ENCODE measurements at places on chromosomes 6 and 20.
A peak's percentile ranks its signal among the peaks of the same experiment; 100 is the strongest.

DNA sequence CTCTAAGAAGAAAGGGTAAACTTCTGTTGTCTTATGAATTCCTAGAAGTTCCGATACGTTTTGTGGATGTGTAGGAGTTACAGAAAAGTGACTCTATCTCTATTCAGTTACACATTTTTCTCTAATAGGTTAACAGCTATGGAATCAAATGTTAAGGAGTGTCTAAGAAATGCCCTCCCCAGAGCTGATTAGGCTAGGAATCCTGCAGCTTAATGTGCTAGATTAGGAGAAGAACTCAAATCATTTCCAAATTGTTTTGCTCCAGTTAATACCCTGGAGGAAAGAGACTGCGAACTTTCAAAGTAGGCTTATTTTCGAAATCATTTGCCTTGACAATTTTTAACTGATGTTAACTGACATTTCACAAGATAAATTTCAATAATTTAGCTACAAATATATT, 51.9 kb downstream of the IBTK start:
- no peak for DNase-seq

DNA sequence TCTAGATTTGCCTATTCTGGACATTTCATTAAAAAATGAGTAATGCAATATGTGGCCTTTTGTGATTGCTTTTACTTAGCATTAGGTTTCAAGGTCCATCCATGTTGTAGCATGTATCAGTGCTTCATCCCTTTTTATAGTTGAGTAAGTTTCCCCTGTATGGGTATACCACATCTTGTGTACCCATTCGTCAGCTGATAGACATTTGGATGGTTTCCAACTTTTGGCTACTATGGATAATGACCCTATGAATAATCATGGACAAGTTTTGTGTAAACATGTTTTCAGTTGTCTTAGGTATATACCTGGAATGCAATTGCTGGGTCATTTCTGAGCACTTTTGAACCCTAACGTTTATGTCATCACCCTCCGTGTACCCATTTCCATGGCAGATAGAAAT, 15.4 kb downstream of the METTL24 start:
- no peak for DNase-seq

- no peak for DNase-seq
These were observed 19.1 kb upstream of the FBXO9 start for GRCh38 chr6:53045891-53046673.

- no peak for DNase-seq
These were observed 19.9 kb upstream of the SASH1 start for GRCh38 chr6:148322704-148323103.

- no peak for DNase-seq
These were observed 12.4 kb downstream of the FRS3 start for GRCh38 chr6:41767112-41767833.

- DNase-seq, result no peak
These were observed 45.3 kb upstream of the SMIM8 start for GRCh38 chr6:87277123-87277522.

DNA sequence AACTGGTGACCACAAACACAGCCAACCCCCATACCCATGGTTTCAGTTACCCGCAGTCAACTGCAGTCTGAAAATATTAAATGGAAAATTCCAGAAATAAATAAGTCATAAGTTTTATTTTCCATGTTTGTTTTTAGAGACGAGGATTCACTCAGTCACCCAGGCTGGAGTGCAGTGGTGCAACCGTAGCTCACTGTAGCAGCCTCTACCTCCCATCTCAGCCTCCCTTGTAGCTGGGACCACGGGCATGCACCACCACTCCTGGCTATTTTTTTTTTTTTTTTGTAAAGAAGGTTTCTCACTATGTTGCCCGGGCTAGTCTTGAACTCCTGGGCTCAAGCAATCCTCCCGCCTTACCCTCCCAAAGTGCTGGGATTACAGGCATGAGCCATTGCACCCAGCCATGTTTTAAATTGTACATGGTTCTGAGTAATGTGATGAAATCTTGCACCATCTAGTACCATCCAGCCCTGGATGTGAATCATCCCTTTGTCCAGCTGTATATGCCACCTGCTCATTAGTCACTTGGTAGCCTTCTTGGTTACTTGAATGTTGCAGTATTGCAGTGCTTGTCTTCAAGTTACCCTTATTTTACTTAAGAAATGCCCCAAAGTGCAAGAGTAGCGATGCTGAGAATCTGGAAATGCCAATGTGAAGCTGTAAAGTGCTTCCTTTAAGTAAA, 14.5 kb downstream of the CSNK2A1 start:
- DNase-seq, result no peak

DNA sequence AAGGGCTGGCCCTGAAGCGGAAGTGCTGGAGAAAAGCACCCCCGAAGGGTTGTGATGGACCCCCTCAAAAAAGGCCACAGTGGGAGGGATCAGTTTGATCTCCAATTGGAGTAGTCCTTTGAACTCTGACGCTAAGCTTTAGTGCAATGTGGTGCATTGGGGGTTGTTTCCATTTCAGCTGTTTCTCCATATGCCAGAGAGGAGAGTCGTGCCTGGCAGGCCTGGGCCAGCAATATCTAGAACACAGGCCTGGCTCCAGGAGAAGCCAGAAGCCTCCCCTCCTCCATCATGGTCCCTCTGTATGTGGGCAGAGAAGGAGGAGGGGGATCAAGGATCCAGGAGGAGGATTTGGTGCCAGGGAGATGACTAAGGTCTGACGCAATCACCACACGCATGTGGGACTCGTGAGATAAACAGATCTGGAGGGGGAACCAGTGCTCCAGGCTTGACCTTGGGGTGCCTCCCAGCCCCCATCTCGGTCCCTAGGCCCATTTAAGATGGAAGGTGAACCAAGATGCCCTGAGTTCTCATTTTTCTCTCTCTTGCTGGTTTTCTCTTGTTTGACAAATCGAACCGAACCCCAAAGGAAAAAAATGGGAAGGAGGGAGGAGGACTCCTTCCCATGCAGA, 517.4 kb upstream of the JARID2 start:
- no peak for DNase-seq

- peak; percentile 59 for DNase-seq
These were observed 31.4 kb downstream of the HIVEP2 start for GRCh38 chr6:142913511-142914047.

GRCh38 chr20:32125506-32125905, 16.0 kb downstream of the TM9SF4 start:
- DNase-seq, result no peak

- no peak for DNase-seq
These were observed 30.0 kb downstream of the KCNG1 start for GRCh38 chr20:50992733-50993457.

- peak; percentile 63 for DNase-seq
These were observed 1.3 kb downstream of the KPNA5 start for GRCh38 chr6:116682334-116682712.

DNA sequence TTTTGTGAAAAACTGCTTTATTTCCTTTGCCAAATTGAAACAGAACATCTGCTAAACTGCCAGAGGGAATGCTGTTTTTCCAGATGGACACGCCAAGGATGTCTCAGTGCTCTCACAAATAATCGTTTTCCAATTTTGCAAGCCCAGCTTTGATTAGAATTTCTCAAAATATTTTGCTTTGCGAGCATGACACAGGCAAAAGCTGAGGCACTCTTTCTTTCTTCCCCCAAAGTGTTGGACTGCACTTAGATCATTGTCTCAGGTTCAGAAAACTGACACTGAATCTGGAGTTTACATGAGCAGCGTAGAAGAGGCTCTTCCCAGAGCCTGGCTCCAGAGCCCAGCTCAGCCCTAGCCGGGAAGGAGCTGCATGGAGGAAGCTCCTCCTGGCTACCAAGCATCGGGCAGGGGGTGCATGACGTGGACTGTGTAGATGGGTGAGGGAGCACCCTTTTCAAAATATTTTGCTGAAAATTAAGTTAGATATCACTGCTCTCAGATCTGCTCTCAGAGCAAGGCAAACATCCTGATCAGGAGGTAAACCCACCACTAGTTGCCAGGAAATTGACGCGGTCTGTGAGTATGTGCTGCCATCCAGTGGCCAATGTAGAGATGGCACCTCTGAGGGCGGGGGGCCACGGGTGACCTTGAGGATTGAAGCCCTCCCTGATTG, 107.5 kb downstream of the SLC22A3 start:
- DNase-seq, result peak; percentile 71

GRCh38 chr20:34703061-34703423, 1.1 kb upstream of the TP53INP2 start:
- DNase-seq, result no peak

GRCh38 chr20:37914672-37915433, 11.9 kb downstream of the VSTM2L start:
- no peak for DNase-seq

GRCh38 chr6:152341596-152341995, 295.6 kb downstream of the SYNE1 start:
- no peak for DNase-seq

DNA sequence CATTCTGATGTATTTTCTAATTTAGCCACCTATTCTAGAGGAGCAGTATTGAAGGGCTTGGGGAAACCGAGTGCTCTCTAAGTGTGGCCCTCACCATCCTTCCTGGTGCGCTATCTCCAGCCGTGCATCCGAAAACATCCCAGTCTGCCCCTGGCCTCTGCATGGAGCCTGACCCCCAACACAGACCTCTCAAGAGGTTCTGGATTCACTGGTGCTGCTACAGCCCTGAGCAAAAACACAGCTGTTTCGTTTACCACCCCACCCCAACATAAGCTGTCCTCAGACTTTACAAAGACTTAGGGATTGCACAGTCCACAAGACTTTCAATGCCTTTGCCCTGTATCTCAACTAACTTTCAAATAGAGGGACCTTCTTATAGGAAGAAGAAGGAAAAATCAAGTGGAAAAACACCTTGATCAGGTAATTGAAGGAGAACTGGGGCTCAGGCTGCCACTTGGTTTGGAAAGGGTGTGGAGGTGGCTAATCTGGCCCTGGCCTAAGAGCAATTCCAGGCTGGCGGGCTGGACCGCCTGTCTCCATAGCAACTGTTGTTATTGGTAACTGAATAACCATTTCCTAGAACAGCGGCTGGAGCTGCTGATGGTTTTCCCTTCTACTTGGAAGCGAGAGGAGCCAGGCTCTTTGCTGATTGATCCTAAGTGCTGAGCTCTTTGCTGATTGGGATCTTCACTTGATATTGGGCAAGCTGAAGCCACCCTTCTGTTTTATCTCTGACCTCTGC, 90.2 kb upstream of the TOX2 start:
- DNase-seq, result no peak

- DNase-seq, result no peak
These were observed 170.3 kb upstream of the TNFAIP3 start for GRCh38 chr6:137696765-137697164.

DNA sequence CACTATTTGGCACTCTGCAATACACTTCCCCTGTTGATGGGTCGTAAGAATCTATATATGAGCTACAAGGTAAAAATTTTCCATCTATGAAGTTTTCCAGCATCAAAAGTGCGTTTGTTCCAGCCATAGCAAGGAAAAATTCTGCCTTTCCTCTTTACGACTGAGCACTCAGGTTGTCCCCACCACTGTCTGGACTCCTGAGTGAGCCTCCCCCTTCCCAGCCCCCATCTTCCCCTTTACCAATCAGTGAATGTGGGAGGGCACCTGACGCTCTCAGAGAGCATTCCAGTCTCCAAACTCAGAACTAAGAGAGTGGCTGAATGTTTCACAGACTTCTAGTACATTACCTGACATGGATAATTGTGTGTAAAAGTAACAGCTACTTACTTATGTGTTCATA, at the start of gene ALDH8A1:
TSS of gene ALDH8A1 (minus strand) at position 175 of the 400 bp plus-strand sequence. CDS start at position 127, 48 bp downstream.
- no peak for DNase-seq

GRCh38 chr6:1390946-1391799, 1.8 kb downstream of the FOXF2 start:
- no peak for DNase-seq

GRCh38 chr6:89051676-89052075, 28.9 kb upstream of the PNRC1 start:
- DNase-seq, result no peak

DNA sequence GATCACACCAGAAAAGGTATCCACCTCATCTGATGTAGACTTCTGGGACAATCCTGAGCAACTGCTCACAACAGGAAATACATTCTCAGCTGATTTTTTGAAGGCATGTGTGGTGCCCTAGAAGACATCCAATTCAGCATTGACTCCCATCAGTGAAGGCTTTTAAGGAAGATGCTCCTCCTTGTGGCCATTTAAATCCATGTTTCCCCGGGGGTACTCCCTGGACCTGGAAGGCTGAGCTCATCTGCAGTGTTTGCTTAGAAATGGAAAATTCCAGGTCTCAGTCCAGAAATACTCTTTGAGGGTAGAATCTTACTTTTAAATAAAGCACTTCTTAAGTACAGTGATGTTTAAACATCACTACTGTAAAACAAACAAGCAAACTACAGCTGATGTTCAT, 195.5 kb upstream of the PDE10A start:
- no peak for DNase-seq

- no peak for DNase-seq
These were observed 39.2 kb downstream of the SPACA1 start for GRCh38 chr6:88086792-88087191.

All from CD8-positive, alpha-beta T cell (primary cell).